B cell (primary cell): ENCODE measurements at places on chromosomes 4 and X. TPM values are rescaled to one million over a fixed set of nuclear protein-coding genes. Genes with fewer than 3 reads are reported as not detected.
A peak's percentile ranks its signal among the peaks of the same experiment; 100 is the strongest.

The ADGRG2 gene
- polyA plus RNA-seq, result not detected in 2 replicates

DNA sequence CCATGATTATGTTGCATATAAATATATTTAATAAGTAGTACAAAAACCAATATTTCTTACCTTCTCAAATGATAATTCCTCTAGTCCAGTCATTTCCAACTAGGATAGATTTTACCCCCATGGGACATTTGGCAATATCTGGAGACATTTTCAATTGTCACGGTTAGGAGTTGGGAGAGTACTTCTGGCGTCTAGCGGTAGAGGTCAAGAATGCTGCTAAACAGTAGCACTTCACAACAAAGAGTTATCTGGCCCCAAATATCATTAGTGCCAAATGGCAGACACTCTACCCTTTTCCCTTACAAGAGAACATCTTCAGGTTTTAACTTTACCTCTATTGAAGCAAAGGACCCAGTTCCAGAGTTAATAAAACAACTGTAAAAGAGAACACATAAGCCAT is 168.1 kb downstream of the FAT4 start:
- DNase-seq, result no peak

DNA sequence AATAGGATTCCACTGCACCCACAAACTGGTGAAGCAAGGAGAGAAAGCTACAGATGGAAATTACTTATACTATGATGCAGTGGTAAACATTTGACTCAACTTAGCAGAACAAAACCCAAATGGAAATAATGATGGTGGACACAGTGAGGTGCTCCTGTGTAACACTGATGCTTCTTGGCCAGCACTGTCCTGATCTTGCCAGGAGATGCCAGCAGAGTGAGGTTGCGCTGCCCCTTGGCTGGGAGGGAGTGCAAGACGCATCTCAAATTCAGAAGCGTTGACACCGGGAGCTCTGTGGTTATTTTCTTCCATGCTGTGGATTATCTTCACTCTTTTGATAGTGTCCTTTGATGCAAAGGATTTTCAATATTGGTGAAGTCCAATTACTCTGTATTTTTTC is 22.0 kb upstream of the ARSH start:
- no peak for DNase-seq

The CABS1 gene
- polyA plus RNA-seq, result not detected in 2 replicates

GRCh38 chrX:123818243-123818642 is 41.6 kb upstream of the XIAP start:
- DNase-seq, result no peak

GRCh38 chr4:160142579-160142978 is 1039.7 kb downstream of the RAPGEF2 start:
- DNase-seq, result peak; percentile 5

DNA sequence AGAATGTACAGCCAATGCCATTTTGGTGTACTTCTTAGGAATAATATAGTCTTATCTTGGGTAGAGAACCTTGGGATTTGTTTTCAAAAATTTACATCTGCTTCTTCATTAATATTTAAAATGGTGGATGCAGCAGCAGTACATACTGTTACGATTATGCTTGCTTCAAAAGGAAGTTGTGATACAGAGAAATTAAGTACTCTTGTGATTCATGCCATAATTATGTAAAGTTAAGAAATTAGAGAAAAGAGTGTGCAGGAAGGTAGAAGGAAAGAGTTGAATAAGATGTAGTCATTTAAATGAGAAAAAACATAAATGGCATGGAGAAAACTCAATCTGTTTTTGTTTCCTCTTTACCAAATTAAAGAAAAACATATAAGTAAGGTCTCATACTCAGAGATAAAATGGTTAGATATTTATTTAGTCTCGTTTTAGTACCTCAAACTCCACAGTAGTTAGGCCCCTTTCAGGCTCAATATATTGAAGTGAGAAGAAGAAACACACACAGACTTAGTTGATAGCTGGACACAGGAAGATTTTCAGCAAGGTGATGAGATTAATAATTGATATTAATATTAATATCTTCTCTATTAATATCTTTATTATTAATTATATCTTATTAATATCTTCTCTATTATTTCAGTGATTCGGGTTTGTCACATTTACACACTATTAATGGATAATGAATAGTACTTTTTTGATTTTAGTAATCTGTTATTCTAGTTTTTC is 70.1 kb upstream of the HPGD start:
- no peak for DNase-seq

DNA sequence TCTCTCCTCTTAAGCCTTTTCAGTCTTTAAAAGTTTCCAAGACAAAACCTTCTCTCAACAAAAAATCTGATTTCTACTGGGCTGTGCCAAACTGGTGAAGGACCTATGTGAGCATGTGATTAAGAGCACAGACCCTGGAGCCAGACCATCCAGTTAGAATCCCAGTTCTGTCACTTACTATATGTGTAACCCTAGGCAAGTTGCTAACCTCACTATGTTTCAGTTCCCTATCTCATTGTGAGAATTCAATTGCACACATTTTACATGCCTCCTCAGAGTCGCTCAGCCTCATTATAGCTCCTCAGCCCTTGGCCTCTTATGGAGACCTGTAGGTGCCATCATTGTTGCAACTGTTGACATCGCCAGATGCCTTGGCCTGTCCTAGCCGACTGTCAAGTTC is 54.1 kb upstream of the VEGFD start:
- no peak for DNase-seq

DNA sequence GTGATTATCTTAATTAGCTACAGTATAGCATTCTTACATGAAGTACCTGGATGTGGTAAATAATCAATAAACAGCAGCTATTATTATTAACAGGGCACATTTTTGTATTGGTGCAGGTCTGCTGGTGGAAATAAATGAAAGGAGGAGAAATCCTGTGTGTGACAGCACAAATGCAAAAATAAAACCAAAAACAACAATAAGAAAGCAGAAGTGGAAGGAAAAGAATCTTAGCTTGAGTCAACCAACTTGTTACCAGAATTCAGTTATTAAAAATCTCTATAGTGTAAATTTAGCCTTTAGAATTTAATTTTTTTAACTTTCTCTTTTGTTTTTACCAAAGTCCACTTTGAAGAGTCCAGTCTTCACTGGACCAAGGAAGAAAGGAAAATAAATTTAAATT is 63.1 kb upstream of the LSM6 start:
- DNase-seq, result peak; percentile 22

- no peak for DNase-seq
Observed at GRCh38 chr4:137531986-137532868, at the start of gene PCDH18. TSS of gene PCDH18 (minus strand) at chr4:137532494. CDS start at chr4:137532088, 406 bp downstream.

DNA sequence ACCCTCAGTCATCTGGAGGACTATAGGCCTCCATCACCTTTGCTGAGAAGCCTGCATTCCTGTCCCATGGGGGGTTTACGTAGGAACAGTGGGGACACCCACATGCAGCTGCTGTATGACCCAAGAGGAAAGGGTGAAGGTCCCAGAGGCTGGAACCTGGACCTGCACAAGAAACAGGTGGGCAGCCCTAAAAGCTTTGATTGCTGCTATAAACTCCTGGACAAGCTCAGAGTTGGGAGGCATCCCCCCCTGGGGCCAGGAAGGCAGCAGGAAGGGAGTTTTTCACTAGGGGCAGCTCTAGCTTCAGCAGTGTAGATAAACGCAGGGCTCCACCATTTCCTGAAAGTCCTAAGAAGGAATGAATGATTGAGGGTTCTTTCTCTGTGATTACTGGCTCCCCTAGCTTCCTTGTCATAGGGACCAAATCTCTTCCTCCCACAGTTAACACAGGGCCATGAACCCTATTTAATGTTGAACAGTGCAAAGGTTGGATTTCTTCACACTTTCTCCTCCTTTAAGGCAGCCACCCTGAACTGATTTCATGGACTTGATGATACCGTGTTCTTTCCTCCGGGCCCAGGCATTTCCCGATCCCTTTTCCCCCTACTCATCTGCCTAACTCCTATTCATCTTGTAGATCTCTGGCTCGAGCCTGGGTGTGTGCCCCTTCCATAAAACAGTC is 84.2 kb downstream of the CHRNA9 start:
- no peak for DNase-seq

GRCh38 chrX:134551376-134552048 is 91.5 kb downstream of the HPRT1 start:
- DNase-seq, result no peak

The EIF2S3 gene
- polyA plus RNA-seq, result 125 and 126 TPM in 2 replicates

- no peak for DNase-seq
Observed at GRCh38 chr4:17103231-17103630, 204.8 kb upstream of the LDB2 start.

The TRIML2 gene
- not detected in 2 replicates for polyA plus RNA-seq

DNA sequence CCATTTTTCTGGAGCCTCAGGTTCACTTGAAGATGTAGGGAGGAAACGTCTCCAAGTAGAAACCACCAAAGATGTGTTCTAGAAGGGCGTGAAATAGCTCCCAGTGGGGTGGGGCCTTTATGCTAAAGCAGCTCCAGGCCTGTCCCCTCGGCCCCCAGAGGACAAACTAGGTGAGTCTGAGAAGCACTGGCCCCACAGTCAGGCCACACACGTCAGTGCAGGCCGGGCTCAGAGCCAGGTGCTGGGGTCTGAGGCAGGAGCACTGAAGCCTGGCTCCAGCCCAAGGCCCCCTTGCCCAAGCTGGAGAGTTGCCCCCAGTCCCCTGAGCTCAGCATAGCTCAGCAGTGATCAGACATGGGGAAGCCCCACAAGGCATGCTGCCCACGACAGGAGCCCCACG is 95.4 kb upstream of the PSAPL1 start:
- DNase-seq, result no peak

- no peak for DNase-seq
Observed at GRCh38 chrX:18886005-18886343, 97.9 kb downstream of the PHKA2 start.

DNA sequence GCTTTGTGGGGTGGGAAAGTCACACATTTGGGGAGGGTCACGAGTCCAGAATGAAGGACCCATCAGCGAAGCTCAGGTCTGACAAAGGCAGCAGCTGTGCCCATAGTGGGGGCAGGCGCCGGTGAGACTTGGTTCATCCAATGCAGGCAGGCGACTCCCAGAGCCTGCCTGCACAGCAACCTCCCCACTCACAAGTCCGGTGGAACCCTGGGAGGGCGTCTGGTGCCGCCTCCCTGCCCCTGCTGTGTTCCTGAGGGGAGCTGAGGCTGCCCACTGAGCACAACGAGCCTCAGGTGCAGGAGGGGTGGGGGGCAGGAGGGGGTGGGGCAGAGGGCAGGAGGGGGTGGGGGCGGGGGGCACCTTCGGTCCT is 13.7 kb downstream of the LRPAP1 start:
- DNase-seq, result no peak

DNA sequence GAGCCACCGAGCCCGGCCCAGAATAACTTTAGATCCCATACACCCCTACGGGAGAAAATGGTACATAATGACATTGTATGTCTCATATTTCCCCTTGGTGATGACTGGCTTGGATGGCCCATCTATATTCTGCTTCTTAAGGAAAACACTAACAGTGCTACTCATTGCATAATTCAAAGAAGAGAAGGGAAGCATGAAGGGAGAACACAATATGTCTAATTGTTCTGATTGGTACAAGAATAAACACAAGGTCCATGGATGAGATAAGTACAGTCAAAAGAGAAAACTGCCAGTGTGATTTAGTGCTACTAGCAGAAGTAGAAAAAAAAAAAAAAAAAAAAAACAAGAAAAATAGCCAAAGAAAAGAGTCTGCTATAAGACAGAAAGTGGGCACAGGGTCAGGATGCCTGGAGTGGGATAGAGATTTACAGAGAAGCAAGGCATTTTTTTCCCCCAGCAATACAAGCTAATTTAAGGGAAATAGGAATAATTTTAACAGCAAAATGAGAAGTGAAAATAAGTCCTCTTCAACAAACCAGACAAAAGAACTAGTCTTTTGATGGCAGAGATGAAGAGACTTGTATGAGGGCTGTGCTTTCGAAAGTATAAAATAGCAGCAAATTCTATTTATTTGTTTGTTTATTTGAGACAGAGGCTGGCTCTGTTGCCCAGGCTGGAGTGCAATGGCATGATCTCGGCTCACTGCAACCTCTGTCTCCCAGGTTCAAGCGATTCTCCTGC is 96.5 kb upstream of the MAP3K15 start:
- DNase-seq, result peak; percentile 8

The CXCL5 gene
- 0.17 TPM in 1 of 2 replicates, not detected in the other for polyA plus RNA-seq

- no peak for DNase-seq
Observed at GRCh38 chr4:236028-236427, 69.2 kb downstream of the ZNF732 start.

- DNase-seq, result no peak
Observed at GRCh38 chr4:7141151-7141834, 51.0 kb upstream of the SORCS2 start.

The C4orf51 gene
- polyA plus RNA-seq, result not detected in 2 replicates

The TCEAL1 gene
- polyA plus RNA-seq, result 12.5 and 13.4 TPM in 2 replicates

DNA sequence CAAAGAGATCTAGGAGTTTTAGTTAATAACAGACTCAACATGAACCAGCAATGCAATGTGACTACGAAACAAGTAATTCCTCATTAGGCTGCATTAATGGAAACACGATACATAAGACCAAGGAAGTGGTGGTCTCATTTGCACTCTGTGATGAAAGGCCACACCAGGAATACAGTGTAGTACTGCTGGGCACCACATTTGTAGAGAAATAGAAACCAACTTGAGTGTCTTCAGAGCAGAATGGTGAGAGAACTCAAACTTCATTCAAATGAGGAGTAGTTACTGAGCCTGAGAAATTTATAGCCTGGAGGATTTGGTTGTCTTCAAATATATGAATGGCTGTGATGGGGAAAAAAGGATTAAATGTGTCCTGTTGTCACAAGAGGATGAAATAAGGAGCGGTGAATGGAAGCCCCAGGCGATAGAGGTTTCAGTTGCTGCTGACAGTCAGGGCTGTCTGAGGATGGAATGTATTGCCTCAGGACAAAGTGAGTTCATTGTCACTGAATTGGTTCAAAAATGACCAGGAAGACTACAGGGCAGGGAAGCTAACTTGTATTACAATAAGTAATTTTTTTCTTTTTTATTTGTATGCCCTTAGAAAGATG is 50.9 kb downstream of the NFKB1 start:
- no peak for DNase-seq

The MTCP1 gene
- polyA plus RNA-seq, result 2.6 and 2.9 TPM in 2 replicates

The XPNPEP2 gene
- 0.14 and 0.31 TPM in 2 replicates for polyA plus RNA-seq

The MAOA gene
- polyA plus RNA-seq, result not detected in 2 replicates

DNA sequence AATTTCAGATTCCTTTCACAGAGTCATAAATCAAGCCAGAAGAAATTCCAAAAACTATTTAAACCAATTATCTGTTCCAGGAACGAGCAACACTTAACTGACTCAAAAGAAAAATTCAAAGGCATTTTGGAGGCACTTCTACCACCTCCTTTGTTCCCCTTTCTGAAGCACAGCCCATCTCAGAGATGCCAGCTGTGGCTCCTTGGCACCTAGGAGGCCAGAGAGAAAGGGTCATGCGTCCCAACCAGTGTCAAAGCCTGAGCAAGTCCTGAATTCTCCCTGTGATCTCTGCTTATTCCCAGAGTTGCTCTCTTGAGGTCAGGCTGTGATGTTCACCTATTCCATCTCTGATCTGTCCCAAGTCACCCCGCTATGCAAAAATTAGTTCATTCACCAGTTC is 105.0 kb upstream of the S100G start:
- DNase-seq, result no peak

The CYLC1 gene
- polyA plus RNA-seq, result not detected in 2 replicates

- DNase-seq, result no peak
Observed at GRCh38 chr4:174490451-174490961, 31.8 kb downstream of the HPGD start.
